ENCODE measurements at places on chromosomes 12 and 14.
A peak's percentile ranks its signal among the peaks of the same experiment; 100 is the strongest.

- DNase-seq: no peak
Observed at GRCh38 chr14:23104070-23104590, 659 bp downstream of the CIROP start.

GRCh38 chr12:105814283-105814682, 324.5 kb downstream of the NUAK1 start:
- no peak for DNase-seq

DNA sequence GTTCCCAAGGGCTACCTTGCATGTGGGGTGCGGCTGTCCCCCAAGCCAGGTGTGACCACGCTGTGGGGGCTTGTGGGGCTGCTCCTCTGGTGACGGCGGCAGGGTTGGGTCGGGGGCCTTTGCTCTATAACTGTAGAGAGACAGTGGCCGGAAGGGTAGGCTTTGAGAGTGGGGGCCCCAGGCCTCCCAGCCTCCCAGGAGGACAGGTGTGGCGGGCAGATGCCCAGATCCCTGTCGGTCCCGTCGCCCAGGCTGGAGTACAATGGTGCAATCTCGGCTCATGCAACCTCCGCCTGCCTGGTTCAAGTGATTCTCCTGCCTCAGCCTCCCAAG, 2.7 kb upstream of the GPR132 start:
- no peak for DNase-seq

GRCh38 chr14:23245282-23245681, 7.5 kb downstream of the RNF212B start:
- no peak for DNase-seq

GRCh38 chr12:116532986-116533342, 26.2 kb upstream of the MAP1LC3B2 start:
- no peak for DNase-seq

- no peak for DNase-seq
Observed at GRCh38 chr14:60838601-60839000, 104.0 kb downstream of the MNAT1 start.

- DNase-seq: no peak
Observed at GRCh38 chr12:124976999-124977398, 11.9 kb downstream of the DHX37 start.

GRCh38 chr14:54550514-54550913, 16.4 kb upstream of the SAMD4A start:
- no peak for DNase-seq

- DNase-seq: no peak
Observed at GRCh38 chr12:14410177-14410576, 44.7 kb downstream of the ATF7IP start.

- DNase-seq: no peak
Observed at GRCh38 chr14:68714991-68715924, 77.6 kb downstream of the ZFP36L1 start.

GRCh38 chr14:65840786-65841185, 428.3 kb downstream of the FUT8 start:
- peak; percentile 63 for DNase-seq

GRCh38 chr12:128803788-128804187, 20.0 kb downstream of the SLC15A4 start:
- DNase-seq: no peak

DNA sequence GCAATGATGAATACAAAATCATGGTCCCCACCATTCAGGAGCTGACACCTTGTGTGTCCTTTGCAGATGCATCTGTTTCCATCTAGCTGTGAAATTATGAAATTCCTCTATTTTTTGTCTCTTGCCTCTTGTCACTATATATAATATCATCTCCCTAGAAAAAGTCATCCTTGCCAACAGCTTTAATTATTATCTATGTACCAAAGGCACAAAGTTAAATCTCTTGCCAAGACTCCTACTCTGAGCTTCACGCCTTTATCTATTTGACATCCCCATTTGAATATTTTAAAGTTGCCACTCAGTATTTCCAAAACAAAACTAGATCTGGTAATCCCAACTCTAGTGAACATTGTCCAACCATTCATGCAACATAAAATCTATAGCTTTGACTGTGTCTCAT, 32.0 kb upstream of the PRB2 start:
- no peak for DNase-seq

GRCh38 chr14:90781876-90782275, 34.4 kb downstream of the TTC7B start:
- no peak for DNase-seq

- DNase-seq: no peak
Observed at GRCh38 chr12:52200781-52201450, 9.1 kb upstream of the KRT80 start.

DNA sequence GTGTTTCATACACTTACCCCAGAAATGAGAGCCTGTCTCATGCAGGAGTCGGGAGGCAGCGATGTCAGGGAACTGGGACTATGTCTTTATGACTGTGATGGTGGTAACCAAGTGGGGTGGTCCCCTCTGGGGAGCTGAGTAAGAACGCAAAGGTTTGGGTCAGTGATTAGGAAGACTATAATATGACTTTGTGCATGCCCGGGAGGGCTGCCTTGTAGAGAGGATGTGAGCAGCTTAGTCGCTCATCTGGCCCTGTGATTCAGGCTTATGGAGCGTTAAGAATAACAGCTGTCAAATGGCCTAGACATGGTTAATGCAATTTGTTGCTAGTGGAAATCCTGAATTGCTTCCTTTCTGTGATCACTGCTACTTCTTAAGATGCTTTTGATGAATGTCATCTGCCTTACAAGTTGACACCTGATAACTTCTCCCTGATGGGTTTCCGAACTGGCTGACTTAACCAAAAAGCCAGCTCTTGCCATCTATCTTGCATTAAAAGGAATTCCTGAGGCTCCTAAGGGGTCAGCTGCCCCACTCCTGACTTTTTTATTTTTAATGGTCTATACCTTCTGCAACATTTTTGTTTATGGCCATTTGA, 35.4 kb upstream of the AACS start:
- no peak for DNase-seq

- no peak for DNase-seq
Observed at GRCh38 chr12:106987846-106988245, 900 bp upstream of the MTERF2 start.

- DNase-seq: no peak
Observed at GRCh38 chr12:106598003-106598402, 15.2 kb downstream of the RFX4 start.

DNA sequence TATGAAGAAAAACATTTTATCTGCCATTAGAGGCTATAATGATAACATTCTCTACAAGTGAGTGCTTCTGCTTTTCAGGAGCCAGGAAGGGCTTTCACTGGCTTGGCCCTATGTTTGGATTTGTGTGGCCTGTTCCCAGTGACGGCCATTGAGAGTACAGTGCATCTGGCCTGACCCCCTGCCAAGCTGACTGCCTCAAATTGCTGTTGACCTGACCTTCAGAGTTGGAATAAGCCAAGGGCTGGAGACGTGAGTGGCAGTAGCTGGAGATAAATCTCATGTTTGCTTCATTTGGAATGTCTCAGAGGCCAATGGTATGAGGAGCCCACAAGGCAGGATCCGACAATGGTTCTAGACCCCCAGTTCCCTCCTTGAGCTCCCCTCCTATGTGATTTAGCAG, 28.3 kb upstream of the PLEKHG7 start:
- DNase-seq: no peak

DNA sequence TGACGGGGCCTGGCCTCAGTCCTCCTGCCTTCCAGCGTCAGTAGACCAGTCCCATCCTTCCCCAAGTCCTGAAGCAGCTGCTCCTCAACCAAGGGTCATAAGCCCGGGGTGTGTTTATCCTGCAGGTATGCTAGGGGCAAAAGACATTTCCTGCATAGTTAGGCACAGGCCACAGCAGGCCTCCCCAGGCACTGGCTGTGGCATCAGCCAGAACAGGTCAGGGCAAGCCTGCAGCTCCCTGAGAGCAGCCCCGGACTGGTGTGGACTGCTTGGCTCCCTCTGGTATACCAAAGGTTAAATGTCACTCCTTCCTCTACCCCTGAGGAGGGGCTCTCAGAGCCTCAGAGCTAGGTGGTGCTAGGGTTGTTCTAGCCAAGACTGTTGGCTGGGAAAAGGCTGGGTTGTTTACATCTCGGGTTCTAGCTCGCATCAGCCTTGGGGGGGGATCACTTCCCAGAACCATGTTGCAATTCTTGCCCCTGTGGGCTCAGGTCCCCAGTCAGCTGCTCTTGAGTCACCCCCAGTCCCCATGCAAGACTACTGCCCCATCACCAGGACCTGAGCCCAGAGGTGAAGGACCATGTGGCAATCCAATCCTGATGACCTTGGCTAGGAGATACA, 2.9 kb downstream of the MMP14 start:
- peak; percentile 18 for DNase-seq

DNA sequence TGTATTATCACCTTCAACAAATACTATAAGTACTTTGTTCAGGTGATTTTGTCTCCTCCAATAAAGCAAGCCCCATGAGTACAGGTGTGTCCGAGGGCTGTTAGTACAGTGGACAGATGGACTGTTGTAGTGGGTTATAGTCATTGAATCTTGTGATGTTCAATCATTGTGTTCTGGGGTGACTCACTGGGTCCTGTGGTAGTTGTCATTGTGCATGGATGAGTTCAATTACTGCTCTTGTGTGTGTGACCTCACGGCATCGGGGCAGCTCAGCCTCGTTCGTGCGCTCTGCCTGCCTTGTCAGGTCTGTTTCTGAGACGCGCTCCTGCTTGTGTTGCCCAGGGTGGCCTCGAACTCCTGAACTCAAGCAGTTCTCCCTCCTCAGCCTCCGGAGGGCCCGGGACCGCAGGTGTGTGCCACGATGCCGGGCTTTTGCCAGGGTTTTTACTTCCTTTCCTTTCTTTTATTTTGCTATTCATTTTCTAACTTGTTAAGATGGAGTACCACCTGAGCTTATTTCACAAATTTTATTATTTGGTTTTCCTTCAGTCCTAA, 72.2 kb downstream of the DDX51 start:
- no peak for DNase-seq

GRCh38 chr12:22788913-22789312, 163.9 kb downstream of the ETNK1 start:
- no peak for DNase-seq

GRCh38 chr14:65045006-65045405, 57.3 kb downstream of the MAX start:
- no peak for DNase-seq

DNA sequence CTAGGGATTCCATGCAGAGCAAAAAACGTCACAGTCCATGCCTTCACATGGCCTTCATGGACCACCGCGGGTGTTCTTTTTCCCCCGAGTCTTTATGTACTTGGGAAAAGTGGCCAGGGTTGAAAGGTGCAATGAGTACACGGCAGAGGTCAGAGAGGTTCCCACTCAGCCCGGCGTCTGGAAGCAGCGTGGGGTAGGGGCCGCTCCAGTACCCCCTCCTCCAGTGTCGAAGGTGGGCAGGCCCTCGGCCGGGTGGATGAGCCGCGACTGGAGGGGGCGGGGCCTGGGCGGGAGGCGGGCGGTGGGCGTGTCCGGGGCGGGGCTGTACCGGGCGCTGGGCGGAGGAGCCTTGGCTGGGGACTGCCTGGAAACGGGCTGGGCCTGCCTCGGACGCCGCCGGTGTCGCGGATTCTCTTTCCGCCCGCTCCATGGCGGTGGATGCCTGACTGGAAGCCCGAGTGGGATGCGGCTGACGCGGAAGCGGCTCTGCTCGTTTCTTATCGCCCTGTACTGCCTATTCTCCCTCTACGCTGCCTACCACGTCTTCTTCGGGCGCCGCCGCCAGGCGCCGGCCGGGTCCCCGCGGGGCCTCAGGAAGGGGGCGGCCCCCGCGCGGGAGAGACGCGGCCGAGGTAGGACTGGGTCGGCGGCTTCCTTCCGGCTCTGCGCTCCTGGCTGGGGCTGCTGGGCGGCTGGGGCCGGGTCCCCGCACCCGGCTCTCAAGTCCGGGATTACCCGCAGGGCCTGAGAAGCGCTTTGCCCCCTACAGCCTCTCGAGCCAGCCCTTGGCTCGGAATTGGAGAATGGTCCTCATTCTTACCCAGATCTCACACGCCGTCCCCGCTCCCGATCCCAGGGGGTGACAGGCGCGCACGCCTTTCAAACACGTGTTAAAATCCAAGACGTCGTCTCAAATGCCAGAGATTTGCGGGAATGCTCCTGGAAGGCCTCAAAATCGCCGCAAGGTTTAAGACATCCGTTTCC, at the start of gene RXYLT1:
Gene RXYLT1 (plus strand): TSS at position 412 of the 984 bp plus-strand sequence. CDS start 52 bp downstream, at position 464.
- DNase-seq: peak; percentile 99

DNA sequence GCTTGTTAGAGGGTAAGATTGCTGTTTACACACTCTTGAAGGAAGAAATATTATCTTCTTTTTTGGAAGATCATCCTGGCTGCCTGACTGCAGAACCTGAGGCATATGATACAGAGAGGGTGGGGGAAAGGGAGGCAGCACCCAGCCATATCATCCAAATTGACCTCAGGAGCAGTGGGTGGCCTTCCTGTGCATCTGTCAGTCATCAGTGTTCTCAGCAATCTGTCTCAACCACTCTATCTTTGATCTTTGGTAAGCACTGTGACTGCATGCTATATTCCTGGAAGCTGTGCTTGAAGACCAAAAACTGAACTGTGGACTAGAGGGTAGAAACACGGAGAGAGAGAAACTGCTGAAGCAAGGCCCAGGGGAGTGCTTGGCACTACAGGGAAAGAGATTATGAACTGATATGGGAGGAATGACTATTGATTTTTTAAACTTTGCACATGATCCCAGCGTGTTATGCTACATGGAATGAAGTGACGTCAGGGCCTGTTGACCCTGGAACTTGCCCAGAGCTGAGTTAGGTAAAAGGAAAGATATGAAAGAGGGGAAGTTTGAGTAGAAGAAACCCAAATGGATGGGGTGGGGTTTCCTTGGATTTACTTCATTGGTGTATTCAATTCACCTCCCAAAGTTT, 171.5 kb downstream of the ASCL1 start:
- no peak for DNase-seq

DNA sequence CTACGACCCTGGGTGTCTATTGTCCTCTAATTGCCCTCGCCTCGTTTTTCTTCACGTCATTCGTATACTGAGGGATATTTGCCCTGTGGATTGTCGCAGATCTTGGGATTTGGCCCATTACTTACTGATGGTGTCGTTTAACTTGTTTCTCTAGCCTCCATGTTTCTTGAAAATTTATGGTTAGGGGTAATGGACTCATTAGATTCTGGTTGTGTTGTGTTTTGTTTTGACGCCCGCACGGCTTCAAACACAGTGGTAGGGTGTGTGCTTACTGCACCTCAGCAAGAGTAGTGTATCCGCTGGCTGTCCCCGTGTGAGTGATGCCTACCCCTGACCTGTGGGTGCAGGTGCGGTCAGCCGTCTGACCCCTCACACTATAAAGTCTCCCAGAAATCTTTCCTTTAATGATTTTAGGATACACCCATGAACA, 874 bp upstream of the RNU6-8 start:
- DNase-seq: no peak

- DNase-seq: peak; percentile 17
Observed at GRCh38 chr14:54567224-54567638, 303 bp downstream of the SAMD4A start.

DNA sequence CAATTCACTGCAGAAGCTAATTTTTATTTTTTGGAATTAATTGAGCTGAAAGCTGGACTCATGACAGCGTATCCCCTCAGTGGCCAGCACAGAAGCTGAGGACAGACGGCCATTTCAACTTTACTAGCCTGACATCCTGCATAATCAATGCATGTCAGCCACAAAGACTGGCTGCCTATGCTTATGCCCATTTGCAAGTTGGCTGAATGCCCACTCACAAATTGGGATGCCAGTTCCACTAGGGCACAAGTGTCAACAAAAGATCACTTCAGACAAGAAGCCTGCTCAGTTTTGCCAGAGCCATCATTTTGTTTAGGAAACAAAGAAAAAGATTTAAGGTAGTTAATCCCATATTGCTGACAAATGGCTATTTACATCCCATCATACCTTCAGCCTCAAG, 417.6 kb downstream of the NOVA1 start:
- DNase-seq: no peak

GRCh38 chr12:1907652-1908611, 10.5 kb downstream of the CACNA2D4 start:
- peak; percentile 25 for DNase-seq
